SW 1271 (cell line): ENCODE measurements at places on chromosomes 6 and 20.

- DNase-seq: no peak
Measured at GRCh38 chr20:63328026-63328700, 33.0 kb downstream of the CHRNA4 start.

DNA sequence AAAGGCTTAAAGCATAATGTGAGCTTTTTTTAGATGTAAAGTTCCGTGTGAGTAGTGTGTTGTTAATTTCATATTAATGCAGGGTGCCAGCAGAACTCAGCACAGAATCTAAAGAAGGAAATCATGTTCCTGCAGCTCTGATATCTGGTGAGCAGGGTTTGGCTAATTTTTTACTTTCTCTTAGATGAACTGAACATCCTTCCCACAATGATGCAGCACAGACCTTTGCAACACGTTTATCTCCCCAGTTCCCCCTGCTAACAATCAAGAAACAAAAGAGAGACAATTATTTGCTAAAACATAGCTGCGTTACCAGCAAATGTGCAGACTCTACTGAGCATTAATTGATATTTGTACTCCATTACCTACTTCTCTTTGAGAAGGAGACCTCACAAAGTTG is 39.1 kb upstream of the ATXN1 start:
- DNase-seq: no peak

DNA sequence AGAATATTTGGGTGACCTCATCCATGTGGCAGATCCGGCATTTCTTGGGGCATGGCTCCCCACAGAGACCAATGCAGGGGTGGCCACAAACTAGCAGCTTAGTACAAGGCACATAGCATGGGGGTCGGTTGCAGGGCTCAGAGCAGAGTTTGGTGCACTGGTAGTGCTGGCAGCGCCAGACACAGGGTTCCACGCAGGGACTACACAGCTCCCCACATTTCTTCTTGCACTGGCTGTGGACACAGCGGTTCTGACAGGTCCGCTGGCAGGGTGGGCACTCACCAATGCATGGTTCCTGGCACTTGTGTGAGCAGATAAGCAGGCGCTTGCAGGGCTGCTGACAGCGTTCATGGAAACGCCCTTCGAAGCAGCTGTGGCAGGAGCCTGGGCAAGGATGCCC is 29.1 kb downstream of the DDX27 start:
- DNase-seq: no peak

- DNase-seq: no peak
Measured at GRCh38 chr6:16623029-16623653, 138.1 kb downstream of the ATXN1 start.

DNA sequence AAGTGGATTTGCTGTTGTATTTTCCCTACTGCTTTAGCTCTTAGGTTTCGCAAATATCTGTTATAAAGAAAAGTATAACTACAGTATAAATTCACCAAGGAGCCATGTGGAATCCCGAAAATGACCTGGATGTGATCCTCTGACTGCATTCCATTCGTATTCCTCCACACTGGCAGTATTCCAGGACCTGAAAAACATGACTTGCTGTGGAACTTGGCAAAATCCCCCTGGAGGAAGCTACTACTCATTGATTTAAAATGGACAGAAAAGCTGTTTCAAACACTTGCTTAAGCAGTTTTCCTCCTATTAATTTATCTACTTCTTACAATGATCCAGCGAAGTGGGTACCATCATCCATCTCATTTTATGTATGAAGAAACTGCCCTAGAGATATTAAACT is 13.3 kb upstream of the ENPP5 start:
- DNase-seq: peak; percentile 12

GRCh38 chr20:32056708-32057483 is 4.9 kb downstream of the HCK start:
- no peak for DNase-seq

DNA sequence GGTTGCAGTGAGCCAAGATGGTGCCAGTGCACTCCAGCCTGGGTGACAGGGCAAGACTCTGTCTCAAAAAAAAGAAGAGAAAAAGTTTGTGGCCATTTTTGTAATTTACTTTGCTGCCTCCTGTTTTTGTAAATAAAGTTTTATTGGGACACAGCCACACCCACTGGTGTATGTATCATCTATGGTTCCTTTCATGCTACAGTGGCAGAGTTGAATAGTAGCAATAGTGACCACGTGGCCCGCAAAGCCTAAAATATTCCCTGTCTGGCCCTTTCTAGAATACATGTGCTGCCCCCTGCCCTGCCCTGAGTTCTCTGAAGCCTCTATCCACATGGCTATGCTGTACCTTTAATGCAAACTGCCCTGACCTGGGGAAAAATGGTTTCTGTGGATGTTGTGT is 75.3 kb upstream of the ZNF133 start:
- no peak for DNase-seq

GRCh38 chr6:62492192-62492822 is 206.3 kb upstream of the KHDRBS2 start:
- no peak for DNase-seq

DNA sequence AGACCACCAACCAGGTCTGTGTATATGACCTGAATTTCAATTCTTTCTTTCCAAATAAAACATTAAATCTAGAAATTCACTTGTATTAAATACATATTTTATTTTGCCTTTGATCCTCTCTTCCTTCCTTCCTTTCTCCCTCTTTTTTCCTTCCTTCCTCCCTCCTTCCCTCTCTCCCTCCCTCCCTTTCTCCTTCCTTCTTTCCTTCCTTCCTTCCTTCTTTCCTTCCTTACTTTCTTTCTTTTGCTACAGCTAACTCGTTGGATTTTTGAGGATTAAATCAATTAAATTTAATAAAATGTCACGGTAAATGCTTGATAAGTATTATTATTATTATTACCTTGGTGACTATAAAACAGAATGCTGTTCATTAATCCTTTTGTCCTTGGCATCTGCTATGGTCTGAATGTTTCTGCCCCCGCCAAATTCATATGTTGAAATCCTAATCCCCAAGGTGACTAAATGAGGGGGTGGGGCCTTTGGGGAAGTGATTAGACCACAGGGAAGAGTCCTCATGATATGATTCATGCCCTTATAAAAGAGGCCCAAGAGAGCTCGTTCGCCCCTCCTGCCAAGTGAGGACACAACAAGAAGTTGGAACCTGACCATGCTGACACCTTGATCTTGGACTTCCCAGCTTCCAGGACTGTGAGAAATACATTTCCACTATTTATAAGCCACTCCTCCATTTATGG is 67.6 kb upstream of the BTBD3 start:
- no peak for DNase-seq

DNA sequence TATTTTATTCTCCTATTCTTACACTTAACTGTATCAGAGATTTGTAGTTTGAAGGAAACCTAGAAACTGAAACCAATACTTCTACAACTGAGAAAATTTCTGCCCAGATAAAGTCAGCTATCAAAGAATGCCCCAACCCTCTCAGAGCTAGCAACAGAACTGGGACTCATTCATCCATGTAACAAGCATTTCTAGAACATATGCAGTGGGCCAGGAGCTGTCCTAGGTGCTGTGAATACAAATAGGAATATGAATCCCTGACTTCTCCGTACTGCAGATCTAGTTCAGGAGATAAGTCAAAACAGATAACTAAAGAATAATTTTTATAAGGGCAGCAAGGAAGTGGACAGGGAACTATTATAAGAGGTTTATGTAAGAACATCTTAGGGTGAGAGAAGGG is 654.1 kb upstream of the NOX3 start:
- no peak for DNase-seq

DNA sequence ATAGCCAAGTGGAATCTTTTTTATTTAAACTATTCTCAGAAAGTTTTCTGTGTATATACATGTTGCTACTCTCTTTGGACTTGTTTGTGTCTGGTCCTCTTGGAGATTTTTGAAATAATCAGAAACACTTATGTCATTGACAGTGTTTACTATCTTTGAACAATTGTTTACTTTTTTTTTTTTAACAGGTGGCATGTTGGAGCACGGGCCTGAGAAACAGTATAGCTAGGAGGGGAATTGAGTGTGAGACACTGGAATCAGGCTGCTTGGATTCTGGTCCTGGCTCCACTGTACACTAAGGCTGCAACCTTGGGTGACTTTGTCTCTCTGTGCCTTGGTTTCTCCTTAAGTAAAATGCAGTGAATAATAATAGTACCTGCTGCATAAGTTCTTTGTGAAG is 279.6 kb downstream of the PRL start:
- no peak for DNase-seq

DNA sequence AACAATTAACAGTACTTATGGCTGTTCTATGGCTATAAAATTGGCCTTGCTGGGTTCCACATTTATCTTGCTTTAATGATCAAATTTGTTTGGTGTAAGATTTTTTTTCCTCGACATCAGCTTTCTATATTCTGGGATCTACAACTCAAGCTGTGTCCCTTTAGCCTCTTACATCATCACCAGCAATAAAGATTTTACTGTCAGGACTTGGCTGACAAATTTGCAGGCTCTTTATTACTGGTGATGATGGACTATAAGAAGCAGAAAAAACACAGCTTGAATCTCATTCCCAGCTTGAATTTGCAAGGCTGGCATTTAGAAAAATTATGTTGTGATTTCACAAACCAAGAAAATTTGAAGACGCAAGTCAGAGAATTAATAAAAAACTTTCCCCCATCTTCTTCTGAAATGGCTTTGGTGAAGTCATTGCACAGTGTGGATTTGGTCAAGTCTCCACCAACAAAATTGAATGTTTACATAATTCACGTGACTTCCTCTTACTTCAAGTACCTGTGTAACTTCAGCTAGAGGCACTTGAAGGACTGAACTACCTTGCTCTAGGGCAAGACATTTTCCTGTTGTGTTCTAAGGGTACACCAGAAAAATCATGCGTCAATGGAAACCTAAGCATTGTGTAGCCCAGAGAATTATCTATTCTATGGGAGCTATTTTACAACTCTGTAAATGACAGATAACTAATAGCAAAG is 175.0 kb downstream of the CBLN4 start:
- no peak for DNase-seq

DNA sequence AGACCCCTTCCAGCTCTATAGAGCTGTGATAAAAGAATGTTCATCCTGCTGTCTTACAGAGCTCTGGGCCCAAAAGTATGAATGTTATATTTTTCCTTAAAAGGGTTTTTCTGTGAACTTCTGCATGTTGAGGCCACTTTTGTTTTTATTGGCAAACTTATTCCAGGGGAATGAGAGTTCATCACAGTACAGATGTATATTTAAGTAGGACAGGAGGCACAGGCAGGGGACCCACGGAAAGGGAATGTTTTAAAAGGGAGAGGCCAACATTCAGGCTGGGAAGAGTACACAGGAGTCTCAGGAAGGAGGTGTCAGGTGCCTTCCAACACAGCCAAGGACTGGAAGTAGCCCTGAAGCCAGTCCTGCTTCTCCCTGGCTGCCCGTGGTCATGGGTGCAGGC is 148.4 kb downstream of the EYA2 start:
- DNase-seq: no peak

- DNase-seq: no peak
Measured at GRCh38 chr6:11328613-11329247, 96.3 kb upstream of the NEDD9 start.

GRCh38 chr6:52416629-52417151 is 3.5 kb upstream of the EFHC1 start:
- peak; percentile 64 for DNase-seq

GRCh38 chr6:111322145-111322544 is 160.9 kb downstream of the REV3L start:
- no peak for DNase-seq

DNA sequence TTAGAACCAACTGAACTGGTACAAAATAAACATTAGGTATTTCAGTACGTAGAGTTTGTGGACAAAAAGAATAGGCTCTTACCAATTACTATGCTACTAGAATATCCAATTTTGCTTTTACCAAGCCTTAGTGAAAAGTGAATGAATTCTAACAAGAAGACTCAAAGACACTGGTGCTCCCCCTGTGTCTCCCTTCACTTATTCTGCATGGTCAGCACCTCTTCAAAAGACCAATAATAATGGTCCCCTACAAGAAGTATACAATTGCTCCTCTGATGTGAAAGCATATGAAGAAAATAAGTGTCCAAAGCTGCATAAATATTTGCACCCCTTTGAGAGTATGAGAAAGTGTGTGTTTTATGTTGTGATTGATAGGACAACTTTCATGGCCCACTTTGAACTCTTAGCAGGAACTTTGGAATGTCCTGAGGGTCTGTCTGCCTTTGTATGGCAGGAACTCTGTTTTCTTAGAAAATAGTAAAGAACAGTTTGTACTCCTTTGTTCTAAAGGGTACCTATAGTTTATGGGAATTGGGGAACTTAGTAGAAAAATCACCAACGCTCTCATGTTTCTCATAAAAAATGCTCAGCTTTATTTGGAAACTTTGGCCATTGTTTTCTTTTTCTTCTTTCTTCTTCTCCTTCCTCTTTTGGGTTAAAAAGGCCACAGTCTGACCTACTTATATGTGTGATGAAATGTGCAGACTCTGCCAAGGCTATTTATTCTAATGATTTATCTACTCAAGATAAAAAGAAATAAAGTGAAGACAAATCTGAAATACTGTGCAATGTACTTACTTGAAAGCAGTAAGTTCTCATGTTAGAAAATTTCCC is 352.4 kb downstream of the LAMA2 start:
- DNase-seq: no peak

GRCh38 chr6:104639668-104640067 is 220.1 kb downstream of the HACE1 start:
- DNase-seq: no peak

GRCh38 chr20:29878777-29879442 is 1378.6 kb upstream of the DEFB115 start:
- no peak for DNase-seq

DNA sequence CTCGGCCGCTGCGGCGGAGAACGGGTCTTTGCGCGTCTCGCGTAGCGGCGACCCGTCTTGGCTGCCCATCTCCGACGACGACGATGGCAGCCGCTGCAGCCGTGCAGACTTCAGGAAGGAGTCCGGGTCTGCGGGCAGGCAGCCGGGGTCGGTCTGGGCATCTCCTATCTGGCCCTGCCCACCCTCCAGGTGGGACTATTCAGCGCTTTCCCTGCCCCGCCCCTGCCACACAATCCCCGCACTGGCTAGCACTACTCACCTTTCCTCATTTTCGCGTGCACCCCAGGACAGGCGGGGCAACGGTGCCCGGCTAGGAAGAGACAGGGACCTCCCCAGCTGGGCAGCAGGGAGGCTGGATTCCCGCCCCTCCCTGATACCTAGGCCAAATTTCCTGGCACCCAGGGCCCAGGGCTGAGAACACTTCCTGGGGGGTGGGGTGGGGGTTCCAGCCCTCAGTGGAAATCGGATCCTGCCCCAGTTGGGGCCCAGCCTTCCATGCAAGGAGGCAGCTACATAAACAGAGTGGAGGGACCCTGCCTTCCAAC is 9.2 kb downstream of the GGT7 start:
- DNase-seq: no peak

- no peak for DNase-seq
Measured at GRCh38 chr6:7629321-7629720, 39.3 kb downstream of the SNRNP48 start.

DNA sequence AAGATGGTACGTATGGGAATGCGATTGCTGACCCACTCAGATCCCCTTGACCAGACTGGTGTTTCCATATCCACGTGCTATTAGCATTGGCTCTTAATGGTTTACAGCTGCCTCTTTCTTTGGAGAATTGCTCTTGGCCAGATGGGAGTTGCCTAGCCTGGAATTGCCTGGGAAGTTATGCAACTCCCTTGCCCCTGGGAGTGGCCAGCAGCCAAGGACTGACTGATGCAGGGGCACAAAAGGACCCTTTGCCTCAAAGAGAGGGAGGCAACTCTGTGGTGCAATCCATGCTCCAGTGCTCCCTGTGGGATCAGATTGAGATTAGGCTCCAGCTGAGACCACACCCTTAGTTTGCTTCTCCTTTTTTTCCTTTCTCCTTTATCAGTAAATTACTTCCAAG is 203.5 kb upstream of the JAG1 start:
- no peak for DNase-seq

GRCh38 chr6:159608961-159609651 is 83.9 kb downstream of the SOD2 start:
- no peak for DNase-seq

- DNase-seq: no peak
Measured at GRCh38 chr20:62313021-62313420, 10.2 kb downstream of the ADRM1 start.
